ENCODE measurements at places on chromosomes 1 and 21.

GRCh38 chr21:46061518-46061917 lies 36.4 kb upstream of the COL6A2 start:
- no peak for DNase-seq

DNA sequence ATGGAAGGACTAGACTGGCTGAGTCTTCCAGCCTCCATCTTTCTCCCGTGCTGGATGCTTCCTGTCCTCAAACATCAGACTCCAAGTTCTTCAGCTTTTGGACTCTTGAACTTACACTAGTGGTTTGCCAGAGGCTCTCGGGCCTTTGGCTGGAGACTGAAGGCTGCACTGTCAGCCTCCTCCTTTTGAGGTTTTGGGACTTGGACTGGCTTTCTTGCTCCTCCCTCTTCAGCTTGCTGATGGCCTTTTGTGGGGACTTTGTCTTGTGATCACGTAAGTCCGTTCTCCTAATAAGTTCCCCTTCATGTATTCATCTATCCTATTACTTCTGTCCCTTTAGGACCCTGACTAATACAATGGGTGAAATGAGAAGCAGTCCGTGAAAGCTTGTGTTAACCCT lies 196.4 kb downstream of the KAZN start:
- no peak for DNase-seq

- DNase-seq: no peak
Observed at GRCh38 chr21:34261841-34262468, 101.9 kb upstream of the KCNE2 start.

DNA sequence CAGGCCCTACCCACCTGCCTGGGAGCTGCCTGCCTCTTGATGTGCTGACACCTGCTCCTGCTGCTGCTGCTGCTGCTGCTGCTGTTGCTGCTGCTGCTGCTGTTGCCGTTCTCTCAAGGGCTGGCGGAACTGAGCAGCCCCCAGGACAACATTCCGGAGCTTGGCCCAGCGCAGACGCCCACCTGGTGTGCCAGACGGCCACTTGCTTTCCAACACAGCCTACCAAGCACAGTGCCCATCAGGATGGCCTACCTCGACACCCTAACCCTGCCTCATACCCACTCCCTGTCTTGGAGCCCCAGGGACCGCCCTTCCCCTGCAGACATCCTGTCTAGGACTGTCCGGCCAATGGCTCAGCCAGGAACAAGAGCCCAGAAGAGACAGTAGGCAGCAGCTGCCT lies 11.8 kb downstream of the DENND4B start:
- no peak for DNase-seq

GRCh38 chr1:156963621-156964020 lies 43.2 kb downstream of the LRRC71 start:
- DNase-seq: no peak

DNA sequence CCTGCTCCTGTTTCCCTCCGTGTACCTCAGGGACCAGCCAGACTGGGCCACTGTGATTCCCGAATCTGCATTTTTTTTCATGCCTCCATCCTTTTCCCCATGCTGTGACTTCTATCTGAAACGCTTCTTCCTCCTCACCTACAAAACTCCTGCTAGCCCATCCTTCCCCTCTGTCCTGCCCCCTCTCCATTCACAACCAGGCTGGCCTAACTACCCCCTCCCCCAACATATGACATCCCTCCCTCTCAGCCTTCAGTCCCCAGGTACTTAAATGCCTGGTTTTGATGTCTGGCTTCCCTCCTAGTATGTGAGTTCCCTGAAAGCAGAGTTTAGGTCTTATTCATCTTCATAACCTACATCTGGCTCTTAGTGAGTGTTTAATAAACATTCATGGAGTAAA lies 82.7 kb downstream of the TAS1R2 start:
- DNase-seq: no peak

DNA sequence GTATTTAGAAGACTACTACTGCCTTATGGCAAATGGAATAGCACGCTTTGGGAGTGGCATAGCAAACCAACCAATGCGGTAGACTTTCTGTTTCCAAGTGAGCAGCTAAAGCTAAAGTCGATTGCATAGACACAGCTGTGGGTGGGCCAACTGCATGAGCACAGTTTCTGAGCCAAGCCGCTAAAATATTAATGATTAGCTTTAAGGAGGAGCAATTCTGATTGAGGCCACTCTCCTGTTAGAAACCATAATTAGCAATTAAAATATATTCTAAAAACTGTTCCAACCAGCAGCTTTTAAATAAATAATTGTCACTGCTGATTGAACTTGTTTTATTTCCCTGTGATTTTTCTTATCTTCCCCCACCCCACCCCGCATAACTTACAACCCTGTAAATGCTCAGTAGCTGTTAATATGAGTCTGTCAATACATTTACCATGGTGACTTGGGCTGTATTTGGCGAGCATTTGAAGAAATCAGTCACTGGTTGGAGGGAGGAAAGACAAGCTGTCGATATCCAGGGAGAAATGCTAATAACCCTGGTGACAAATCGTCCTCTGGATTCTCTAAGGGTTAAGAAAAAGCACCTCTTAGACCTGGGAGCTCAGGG lies 32.2 kb downstream of the RNF220 start:
- no peak for DNase-seq

GRCh38 chr1:219159946-219160645 lies 13.6 kb upstream of the LYPLAL1 start:
- no peak for DNase-seq

GRCh38 chr1:10979483-10979920 lies 33.0 kb upstream of the TARDBP start:
- no peak for DNase-seq

- DNase-seq: no peak
Observed at GRCh38 chr1:246221485-246222255, 285.4 kb downstream of the SMYD3 start.

DNA sequence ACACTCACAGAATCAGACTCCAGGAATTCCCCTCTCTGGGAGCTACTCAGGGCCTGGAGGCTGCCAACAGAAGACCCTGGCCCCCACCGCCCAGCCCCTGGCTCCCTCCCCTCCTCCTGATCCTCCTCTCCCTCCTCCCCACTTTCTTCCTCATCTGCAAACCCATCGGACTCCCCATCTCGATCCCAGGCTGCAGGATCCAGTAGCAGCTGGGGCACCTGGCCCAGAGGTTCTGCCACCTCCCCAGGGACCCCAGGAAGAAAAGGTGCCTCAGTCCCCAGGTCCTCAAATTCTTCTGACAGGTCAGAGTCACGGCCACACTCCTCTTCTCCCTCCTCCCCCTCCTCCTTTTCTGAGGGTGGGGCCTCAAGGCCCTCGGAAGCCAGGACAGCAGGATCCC lies 7.4 kb downstream of the NES start:
- DNase-seq: no peak

- no peak for DNase-seq
Observed at GRCh38 chr1:34688006-34688741, 66.7 kb upstream of the GJB5 start.

DNA sequence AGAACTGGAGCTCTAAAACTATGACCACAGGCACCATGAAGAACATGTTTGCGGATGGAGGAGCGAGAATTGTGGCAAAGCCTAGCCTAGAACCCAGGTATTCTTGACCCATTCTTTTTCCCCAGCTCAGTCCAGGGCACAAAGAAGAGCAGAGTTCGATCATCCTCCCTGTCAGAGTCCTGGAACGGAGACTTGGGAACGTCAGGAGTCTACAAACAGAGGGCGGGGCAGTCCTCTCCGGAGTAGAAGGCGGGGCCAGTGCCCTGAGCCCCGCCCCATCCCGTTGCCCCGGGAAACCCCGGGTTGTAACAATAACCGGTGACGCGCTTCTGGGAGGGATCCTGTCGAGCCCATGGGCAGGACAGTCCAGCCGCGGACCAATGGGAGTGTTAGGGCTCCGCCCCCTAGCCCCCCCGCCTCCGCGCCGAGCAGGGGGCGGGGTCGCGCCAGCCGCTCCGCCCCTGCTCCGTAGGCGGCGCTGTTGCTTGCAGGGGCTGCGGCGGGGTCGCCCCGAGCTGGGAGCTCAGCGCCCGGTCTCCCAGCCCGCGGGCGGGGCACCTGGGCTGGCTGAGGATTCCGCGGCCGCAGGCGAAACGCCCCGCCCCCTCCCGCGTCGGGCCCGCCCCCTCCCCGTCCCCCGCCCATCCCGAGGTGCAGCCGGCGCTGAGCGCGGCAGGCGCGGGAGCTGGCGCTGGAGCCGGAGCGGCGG lies at the start of gene FOXO6:
FOXO6 (plus strand) TSS at position 649 of the 709 bp plus-strand sequence.
- DNase-seq: peak; percentile 91

- DNase-seq: no peak
Observed at GRCh38 chr1:226425004-226425378, 17.1 kb upstream of the PARP1 start.

DNA sequence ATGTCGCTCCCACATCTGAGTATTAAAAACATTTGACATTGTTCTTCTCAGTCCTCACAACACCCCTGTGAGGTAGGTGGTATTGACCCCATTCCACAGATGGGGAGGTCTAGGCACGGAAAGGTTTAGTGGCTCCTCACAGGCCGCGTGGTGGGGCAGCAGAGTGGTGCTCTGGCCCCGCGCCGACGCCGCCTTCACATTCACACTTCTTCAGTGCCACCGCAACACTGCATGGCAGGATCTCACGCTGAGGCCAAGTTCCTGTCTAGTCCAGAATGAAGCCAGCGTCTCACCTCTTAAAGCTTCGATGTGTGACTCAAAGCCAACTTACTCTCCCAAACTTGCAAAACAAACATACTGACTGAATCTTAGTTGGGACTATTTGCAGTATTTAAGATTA lies 12.1 kb downstream of the ICMT start:
- no peak for DNase-seq

DNA sequence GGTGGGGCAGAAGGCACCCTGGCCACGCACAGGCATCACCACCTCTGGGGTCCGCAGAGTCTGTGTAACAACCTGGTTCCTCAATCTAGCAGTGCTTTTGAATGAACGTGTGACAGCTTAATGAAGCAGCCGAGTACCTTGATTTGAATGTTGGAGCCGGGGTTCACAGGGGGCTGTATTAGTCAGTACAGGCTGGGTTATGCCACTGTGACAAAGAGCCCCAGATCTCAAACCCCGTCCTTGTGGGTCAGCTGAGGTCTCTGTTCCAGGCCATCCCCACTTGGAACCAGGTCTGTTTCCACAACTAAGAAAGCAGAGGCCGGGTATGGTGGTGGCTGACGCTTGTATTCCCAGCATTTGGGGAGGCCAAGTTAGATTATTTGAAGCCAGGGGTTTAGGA lies 10.5 kb downstream of the TMEM240 start:
- no peak for DNase-seq

- DNase-seq: no peak
Observed at GRCh38 chr1:46770541-46770940, 28.3 kb upstream of the CYP4B1 start.

DNA sequence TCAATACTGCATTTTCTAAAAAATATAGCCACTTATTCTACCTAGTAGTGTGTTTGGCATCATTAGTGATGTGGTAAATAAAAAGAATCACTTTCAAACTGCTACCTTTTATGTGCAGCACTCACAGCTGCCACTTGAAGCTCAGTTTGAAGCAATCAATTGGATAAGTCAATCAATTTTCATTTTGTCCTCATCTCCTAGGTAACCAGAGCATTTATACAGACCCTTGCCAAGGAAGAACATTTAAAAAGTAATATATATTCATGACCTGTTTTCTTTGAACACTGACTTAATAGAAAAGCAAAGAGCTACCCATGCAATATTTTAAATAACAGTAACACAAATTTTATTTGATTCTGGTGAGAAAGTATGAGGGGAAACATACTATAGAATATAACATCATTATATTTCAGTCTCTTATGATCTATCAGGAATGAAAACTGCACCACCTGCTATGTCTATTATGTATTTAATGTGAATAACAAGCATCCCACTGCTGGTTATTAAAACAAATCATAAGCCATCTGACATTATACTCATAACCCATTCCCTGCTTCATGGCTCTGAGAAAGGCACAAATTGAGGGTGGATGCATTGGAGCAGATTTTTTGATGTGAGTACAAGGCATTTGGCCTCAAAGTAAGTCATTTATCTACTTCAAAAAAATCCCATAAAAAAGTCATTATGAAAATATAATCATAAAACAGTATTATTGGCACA lies 168.4 kb upstream of the C21orf91 start:
- DNase-seq: no peak

- DNase-seq: no peak
Observed at GRCh38 chr1:55773211-55773940, 558.2 kb upstream of the USP24 start.

DNA sequence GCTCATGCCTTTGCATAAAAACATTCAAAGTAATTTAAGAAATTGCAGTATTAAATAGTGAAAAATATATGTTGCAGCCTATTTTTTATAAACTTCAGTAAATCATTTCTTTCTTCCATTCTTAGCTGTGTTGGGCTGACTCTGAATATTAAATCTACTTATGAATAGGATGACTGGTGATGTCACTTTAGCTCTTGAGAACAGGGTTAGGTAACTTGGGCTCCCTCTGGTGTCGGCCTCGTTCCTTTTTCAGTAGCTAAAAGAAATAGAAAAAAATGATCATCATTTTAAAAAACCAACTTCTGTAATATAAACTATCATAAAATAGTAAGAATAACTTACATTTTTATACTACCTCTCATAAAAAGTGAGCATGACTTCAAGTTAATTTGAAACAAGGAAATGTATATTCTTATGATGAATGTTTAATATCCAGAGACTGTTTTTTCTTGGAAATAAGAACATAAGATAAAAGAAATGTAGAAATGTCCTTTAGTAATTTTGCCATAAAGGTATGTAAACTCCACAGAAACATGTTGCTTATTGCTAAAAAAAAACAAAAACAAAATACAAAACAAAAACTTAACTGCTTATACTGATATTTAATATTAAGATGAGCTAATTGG lies 26.8 kb upstream of the NCAM2 start:
- no peak for DNase-seq

DNA sequence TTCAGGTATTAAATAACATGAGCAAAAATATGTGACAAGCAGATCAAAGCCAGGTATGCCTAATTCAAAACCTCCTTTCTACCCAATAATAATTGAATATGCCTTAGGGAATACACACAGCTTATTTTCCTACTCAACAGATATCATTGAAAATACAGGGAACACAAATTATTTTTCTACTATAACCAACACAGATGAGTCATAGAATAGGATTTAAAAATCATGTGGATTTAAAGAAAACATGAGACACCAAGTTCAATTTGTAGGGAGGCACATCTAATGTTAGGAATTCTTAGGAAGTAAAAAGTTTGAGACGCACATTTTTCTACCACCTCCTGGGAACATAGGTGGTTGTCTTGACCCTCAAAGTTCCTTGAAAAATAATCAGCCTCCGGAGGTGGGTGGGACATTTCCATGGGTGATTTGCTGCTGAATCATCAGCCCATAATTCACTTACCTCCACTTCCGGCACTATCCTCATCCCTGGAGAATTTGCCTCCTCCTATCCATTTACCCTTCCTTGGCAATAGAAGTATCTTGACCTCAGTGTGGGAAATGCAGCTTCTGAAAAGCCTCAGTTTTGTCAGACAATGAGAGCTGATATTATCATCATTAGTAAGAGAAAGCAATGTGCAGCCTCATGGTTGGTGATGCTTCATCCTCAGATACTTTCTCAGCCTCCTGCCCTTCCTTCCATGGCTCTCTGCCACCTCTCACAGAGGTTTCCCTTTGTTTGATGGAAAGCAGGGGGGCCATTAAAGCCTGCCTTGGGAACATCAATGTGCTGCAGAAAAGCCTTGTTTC lies 33.5 kb upstream of the RGS4 start:
- DNase-seq: no peak

GRCh38 chr21:39599191-39599970 lies 13.4 kb upstream of the B3GALT5 start:
- no peak for DNase-seq
